T-helper 2 cell treated with Interferon-gamma antibody and Interleukin-4, amounts not matched to agents 5 μg/mL and 100 μg/mL, for 36 hours (primary cell): ENCODE measurements at places on chromosomes 6 and 20.

- DNase-seq, result peak; percentile 63
These were observed 267.0 kb downstream of the TMEM242 start for GRCh38 chr6:157056275-157056674.

GRCh38 chr6:95530176-95530819 is 47.0 kb upstream of the MANEA start:
- DNase-seq, result no peak

DNA sequence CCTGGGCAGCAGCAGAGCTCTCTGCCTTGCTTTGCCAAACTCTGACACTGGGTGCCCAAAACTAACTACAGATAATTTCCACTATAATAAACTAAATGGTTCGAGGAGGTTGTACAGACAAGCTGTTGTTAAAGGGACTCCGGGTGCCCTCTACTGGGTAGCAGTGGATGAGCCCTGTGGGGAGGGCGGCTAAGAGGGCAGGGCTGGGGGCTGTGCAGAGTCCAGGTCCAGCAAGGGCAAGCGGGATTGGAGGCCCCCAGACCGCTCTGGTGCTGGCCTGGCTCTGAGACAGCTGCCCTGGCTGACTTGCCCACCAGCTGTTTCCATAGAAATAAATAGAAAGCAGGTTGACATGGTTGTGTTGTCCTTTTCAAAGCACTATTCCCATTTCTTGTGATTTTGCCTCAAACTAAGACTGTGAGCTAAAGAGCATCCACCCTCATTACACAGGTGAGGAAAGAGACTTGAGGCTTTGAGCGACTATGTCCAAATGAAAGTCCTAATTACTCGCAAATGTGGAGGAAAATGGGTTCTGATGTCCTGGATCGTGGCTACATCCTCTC is 167.6 kb upstream of the CST7 start:
- DNase-seq, result no peak

- no peak for DNase-seq
These were observed 131.8 kb downstream of the UNC5CL start for GRCh38 chr6:40907198-40907701.

DNA sequence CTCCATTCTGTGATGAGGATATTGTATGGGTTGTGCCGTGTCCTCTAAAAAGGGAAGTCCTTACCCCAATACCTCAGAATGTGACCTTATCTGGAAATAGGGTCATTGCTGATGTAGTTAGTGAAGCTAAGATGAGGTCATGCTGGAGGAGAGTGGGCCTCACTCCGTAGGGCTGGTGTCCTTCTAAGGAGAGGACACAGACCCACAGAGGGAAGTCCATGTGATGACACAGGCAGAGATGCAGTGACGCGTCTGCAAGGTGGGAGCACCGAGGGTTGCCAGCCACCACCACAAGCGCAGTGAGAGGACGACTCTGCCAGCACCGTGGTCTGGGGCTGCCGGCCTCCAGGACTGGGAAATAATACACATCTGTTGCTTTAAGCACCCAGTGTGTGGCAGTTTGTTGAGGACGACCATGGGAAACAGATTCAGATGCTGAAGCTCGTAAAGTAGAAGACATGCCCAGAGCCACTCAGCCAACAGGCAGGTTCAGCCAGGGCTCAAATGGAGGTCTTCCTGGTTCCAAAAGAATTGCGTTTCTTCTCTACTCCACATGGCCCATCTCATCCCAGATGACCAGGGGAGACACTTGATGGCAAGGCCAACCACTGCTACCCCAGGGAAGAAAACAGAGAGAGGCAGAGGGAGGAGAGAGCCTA is 59.2 kb upstream of the DUSP22 start:
- DNase-seq, result no peak

DNA sequence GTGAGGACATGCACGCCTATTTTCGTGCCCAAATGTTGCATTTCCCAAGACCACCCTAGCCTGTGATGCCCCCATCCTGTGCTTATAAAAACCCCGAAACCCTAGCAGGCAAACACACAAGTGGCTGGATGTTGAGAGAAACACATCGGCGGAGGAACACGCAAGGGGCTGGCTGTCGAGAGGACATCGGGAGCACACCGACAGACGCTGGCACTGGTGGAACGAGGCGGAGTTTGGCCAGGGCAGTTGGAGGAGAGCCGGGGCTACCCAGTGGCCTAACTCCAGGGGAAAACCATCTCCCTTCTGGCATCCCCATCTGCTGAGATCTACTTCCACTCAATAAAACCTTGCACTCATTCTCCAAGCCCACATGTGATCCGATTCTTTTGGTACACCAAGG is 225.9 kb upstream of the GRIK2 start:
- DNase-seq, result no peak

DNA sequence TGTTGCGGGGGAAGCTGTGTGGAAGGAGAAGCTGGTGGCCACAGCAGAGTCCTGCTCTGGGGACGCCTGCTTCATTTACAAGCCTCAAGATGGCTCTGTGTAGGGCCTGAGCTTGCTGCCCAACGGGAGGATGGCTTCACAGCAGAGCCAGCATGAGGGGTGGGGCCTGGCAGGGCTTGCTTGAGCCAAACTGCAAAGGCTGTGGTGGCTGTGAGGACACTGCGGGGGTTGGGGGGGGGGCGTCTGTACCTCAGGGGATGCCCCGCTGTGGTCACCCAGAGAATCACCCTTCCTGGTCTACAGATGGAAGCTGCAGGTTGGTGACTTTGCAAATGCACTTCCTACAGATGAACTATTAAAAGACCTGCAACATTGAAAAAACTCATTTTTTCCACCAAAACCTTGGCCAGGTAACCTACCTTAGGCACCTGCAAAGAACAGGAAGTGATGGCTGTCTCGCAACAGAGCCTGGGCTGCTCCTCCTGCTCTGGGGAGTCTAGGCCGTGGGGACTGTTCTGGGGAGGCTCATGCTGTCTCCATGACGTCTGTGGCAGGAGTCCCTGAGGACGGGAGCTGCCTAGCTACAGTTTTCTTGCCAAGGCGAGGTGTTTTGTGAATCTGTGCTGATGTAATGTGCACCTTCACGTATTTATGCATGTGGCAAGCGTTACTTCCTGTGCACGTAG is 7.3 kb downstream of the NPBWR2 start:
- DNase-seq, result no peak

- no peak for DNase-seq
These were observed 340.0 kb upstream of the PRDM1 start for GRCh38 chr6:105746130-105746505.

- DNase-seq, result peak; percentile 15
These were observed 225.7 kb downstream of the UST start for GRCh38 chr6:148972481-148972880.

GRCh38 chr20:5651746-5652145 is 98.5 kb upstream of the SHLD1 start:
- DNase-seq, result no peak

- no peak for DNase-seq
These were observed 6.4 kb downstream of the TNFRSF21 start for GRCh38 chr6:47303342-47303741.

GRCh38 chr20:32808438-32808837 is 11.3 kb upstream of the MAPRE1 start:
- no peak for DNase-seq

DNA sequence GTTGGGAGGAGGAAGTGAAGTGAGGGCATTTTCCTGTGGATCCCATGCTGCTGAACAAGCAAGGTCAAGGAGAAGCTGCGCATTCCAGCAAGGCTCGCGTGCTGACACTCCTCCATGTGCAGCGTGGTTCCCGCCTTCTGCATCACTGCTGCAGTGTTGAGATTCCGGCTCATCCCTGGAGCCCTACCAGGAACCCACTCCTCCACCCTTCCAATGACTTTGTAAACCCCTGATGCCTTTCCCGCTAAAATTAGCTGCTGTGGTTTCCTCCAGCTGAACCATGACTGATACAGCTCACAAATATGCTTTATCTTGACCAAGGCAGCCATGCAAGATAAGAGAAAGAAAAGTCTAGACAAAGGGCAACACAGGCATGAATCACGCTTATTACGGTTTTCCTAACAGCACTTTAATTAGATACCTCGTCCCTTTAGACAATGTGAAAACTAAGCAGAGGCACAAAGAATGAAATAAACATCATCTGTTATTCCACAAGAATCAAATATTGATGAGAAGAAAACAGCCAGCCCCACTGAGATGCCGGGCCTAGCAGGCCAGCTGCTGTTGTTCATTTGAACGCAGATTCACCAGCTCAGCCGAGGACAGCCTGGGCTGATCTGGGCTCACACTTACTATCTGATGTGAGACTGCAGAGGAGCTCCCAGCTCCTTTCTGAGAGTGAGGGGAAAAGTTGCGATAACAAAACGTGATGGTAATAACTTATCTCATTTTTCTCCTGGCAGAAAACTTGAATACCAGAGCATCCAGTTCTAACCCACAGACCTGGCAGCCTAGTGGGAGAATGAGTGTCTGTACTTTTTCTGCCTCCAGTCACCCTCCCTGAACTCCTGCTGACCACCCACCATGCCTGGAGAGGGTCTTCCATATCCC is 14.2 kb upstream of the BNIP5 start:
- no peak for DNase-seq

DNA sequence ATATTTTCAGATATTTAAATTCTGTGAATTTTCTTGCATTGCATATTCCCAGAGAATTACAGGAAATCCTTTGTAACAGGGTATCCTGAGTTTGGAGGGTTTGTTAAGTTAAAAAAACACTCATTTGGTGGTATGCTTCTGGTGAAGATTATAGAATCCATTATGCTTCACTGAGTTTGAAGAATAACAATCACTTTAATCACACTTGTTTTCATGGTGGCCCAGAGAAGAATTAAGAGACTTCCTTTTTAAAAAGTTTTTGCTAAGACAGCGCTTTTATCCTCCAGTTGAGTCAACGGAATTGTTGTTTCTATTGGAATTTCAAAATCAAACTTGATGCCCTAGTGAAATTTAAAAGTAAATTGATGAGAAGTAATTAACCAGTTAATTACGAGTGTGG is 17.4 kb downstream of the PLEKHG1 start:
- DNase-seq, result no peak

GRCh38 chr6:133967347-133967746 is 14.3 kb downstream of the TBPL1 start:
- no peak for DNase-seq

DNA sequence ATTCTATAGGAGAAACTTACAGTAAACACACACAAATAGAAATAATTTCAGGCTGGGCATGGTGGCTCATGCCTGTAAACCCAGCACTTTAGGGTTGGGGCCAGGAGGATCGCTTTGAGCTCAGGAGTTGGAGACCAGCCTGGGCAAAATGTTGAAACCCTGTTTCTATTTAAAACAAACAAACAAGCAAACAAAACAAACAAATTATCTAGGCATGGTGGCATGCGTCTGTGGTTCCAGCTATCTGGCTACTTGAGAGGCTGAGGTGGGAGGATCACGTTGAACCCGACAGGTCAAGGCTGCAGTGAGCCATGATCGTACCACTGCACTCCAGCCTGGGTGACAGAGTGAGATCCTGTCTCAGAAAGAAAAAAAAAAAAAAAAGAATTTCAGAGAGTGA is 64.0 kb downstream of the NHLRC1 start:
- no peak for DNase-seq

DNA sequence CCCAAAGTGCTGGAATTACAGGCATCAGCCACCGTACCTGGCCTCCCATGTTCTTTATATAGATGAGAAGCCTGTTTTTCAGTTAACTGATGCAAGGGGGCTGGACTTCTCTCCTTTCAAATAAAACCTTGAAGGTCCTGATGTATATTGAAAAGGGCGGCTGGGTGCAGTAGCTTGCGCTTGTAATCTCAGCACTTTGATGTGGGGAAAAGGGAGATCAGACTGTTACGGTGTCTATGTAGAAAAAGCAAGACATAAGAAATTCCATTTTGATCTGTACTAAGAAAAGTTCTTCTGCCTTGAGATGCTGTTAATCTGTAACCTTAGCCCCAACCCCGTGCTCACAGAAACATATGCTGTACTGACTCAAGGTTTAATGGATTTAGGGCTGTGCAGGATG is 16.1 kb upstream of the SAMHD1 start:
- no peak for DNase-seq

DNA sequence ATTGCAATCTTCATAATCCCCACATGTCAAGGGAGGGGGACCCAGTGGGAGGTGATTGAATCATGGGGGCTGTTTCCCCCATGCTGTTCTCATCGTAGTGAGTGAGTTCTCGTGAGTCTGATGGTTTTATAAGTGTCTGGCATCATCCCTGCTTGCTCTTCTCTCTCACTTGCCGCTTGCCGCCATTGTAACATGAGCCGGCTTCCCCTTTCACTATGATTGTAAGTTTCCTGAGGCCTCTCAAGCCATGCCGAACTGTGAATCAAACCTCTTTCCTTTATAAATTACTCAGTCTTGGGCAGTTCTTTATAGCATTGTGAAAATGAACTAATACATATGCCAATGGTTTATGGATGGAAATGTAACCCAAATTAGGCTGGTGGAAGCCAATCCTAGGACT is 109.4 kb upstream of the AKAP12 start:
- DNase-seq, result no peak

GRCh38 chr6:12419631-12420272 is 129.6 kb downstream of the EDN1 start:
- no peak for DNase-seq

GRCh38 chr20:53716395-53716794 is 122.8 kb upstream of the ZNF217 start:
- DNase-seq, result no peak

GRCh38 chr6:163719028-163719742 is 304.7 kb downstream of the QKI start:
- DNase-seq, result no peak
